Activated B cell treated with CpG ODN at 0.5 μM for 24 hours (primary cell): ENCODE measurements at places on chromosomes 2 and 18.

DNA sequence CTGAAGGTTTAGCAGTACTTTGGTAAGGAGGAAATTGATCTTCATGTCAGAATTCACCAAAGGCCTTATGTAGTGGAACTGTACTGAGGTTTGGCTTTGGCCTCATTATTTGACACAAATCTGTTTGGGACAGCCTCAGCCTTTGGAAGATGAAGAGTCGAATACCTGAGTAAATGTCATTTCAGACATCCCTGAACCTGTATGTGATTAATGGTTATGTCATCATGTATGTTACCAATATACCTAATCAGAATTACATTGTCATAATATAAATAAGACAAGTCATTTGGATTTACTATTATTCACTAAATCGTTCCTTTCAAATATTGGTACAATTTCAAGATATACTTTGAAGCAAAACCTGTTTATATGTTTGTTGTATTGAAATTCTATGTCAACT, 10.6 kb upstream of the ABCA12 start:
- DNase-seq: no peak

GRCh38 chr2:179974761-179975160, 32.3 kb downstream of the CWC22 start:
- DNase-seq: no peak

DNA sequence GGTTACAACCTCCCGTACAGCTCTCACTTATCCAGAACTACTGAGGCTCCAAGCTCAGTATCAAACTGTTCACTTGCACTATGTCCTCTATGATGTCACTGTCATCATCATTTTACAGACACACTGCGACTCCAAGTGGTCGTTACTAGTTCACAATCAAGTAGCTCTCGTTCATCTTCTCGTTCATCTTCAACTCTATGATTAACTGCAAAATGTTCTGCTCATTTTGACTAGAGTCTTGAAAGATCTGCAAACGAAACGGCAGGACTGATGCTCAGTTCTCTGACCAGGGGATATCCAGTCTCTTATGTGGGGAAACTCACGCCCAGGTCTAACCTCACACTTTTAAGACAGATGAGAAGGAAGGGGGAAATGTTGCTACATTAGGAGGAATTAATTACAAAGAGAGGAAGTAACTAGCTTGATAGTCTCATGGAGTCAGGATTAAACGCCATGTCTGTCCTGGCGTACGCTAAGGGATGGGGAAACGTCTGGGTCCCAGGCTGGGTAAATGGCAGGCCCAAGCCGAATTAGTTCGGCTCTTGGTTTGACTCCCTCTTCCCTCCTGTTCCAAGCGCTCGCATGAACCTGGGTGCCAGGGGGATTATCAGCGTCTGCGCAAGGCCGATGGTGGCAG, 794 bp upstream of the CHCHD5 start:
- no peak for DNase-seq

DNA sequence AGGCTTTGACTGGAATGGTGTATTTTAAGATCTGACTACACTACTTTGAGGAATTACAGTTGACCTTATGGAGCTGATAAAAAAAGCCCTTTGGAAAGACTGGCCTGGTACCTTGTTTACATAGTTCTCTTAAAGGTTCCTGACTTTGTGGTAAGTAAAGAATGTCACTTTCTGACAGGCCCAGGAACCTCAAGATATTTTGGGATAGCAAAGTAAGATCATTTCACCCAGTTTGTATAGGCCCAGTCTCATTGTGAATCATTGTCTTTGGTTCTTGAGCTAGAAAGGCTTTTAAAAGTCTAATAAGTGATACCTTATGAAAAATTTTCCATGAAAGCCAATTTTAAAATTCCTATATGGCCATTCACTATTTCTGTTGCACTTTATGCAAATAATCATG, 316.3 kb upstream of the LRRTM4 start:
- no peak for DNase-seq

DNA sequence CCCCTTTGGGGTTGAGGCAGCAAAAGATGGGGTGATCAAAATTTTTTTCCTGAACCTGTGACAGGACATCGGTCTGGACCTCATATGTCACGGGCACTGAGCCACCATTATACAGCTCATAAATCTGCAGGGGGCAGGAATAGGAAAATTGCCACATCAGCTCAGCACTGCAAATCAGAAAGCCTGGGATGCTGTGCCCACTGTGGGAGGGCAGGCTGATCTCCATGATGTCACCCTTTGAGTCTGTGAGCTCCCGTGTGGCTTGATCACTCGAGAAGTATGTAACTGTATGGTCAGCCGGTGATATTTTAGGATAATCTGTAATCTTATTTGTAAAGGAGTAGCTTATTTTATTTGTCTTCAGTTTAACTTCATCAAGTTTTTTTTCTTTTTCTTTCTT, 17.7 kb upstream of the CRYBA2 start:
- DNase-seq: no peak

- no peak for DNase-seq
Measured at GRCh38 chr2:205403244-205403825, 279.0 kb upstream of the NRP2 start.

GRCh38 chr18:48622911-48623431, 84.1 kb downstream of the CTIF start:
- DNase-seq: no peak

DNA sequence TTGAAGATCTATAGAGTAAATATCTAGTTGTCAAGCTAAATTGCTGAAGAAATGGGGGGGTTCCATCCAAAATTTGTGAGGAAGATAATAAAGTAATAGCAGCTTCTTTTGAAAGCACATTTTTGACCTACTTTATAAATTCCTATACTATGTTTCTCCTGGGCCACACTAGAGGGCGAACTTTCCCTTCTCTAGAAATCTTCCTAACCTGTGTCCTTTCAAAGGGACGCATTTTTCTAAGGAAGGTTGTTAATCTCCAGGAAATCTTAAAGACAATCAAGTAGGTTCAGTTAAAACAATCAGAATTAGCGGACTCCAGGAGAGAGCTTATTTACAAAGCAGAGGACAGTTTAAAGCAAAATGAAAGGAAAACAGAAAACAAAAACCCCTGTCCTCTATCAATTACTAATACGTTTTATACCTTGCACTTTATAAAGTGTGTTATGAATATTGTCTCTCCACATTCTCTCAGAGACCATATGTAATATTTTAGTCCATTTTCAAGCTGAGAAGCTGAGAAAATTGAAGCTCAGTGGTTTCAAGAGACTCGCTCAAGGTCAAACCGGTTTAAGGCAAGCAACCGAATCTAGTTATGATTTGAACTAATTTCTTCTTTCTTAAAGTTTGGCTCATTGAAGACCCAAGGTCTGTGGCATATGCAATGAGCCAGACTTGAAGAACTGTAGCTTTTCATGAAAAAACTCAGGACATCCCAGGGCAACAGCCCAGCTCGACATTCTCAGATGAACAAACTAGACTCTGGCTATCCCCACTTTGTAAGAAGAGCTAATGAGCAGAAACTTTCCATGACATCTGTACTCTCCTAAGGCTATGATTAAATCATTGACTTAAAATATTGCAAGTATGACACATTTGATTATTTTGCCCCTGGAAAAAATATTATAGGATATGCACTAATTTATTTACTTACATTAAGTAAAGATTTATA, 273.6 kb downstream of the PAX3 start:
- DNase-seq: no peak

GRCh38 chr18:79223431-79223830, 154.2 kb downstream of the ATP9B start:
- no peak for DNase-seq

DNA sequence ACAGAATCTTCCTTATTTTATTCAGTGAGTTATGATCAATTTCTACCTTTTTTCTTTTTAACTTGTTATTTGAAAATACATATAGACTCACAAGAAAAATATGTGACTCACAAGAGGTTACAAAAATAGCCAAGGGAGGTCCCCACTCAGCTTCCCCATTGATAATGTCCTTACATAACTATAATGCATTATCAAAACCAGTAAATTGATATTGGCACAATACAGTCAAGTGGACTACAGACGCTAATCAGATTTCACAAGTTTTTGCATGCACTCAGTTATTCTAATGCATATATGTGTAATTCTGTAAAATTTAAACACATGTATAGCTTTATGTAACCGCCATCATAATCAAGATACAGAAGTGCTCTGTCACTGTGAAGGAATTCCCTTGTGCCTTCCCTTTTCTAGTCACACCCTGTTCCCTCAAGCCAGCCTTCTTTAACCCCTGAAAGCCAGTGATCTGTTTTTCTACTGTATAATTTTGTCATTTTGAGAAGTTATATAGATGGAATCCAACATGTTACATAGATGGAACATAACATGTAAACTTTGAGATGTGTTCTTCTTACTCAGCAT, 118.4 kb downstream of the ALMS1 start:
- DNase-seq: no peak

GRCh38 chr2:26429779-26430578, 28.3 kb downstream of the DRC1 start:
- no peak for DNase-seq

GRCh38 chr2:1360144-1360543, 53.1 kb upstream of the TPO start:
- no peak for DNase-seq

DNA sequence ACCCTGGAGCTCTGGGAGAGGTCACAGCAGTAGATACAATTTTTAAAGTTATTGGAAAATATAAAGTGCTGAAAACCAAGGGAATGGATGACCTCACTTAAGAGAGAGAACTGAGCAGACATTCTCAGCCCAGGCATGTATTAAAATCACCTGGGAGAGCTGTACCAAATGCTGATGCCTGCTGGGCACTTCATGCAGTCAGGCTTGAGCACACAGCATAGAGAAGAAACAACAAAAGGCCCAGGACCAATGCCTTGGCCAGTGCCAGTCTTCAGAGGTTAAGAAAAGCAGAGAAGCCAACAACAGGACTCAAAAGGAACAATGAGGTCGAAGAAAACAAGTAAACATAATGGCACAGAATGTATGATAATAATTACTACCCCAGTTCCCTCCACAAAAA, 211.8 kb downstream of the L3MBTL4 start:
- no peak for DNase-seq

DNA sequence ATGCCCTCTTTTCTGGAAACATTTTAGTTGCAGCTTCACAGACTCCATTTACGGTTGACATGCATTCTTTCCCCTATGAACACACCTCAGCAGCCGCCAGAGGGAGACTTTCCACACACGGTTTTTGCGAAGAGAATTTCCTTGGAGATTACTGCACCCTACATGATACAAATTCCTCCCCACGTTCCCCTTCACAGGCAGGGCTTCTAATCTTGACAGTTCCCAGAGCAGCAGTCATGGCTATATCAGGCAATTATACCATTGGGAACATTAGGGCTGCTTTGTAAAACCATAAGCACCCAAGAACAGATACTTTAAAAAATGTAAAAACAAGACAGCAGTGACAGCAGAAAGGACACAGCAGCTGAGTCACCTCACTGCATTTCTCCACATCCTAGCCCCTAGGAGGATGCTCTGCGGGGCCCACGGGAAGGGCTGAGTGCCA, 253.8 kb downstream of the TGIF1 start:
- DNase-seq: no peak

DNA sequence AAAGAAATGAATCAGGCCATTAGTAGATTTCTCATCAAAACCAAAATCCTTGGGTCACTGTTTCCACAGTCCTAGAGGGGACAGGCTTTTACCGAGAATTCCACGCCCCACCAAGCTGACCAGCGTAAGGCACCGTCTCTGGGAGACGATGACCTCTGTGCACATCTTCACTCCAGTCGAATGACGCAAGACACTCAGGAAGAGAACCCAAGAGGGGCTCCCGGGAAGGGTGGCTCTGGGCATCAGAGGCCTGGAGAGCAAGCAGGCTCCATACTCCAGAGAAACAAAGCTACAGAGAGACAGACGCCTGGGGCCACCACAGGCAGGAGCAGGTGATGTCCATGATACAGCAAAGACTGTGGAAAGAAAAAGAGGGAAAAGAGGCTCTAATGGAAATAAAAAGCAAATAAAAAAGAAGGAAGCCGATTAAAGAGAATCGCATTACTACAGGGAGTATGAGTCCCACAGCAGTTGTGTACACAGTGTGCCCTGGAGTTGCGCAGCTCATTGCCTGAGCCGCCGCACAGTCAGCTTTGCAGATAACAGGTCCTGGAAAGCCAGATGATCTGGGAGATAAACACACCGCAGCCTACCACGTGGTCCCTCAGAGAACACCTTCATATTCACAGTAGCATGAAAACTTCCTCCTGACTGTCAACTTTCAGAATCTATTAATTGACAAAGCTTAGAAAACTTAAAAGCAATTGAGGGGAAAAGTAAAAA, 572.7 kb upstream of the SALL3 start:
- no peak for DNase-seq

GRCh38 chr2:32836933-32837332, 109.8 kb upstream of the LTBP1 start:
- no peak for DNase-seq

DNA sequence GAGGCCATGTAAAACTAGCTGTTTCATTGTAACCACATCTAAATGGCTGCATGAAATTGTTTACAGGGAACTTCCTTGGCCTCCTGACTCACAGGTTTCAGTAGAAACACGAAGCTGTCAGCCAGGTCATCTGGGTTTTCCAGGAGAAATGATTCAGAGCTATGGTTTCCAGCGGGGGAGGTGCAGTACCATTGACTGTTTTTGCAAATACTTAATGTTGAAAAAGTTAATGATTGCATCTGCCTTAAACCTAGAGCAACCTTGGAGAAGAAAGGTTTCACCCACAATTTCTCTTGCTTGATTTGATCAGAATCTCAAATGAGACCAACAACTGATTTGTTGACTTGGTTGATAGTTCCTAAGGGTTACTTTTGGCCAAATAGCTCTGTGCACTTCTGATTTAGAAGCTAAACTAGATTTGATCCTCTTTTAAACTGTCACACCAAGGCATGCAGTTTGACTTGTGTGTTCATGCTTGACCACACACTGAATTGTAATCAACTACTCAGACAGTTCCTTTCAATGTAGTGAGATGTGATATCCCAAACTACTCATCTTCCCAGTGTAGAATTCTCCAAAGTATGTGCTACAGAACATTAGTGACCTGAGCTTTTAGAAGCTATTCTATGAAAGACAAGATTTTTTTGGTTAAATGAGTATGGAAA, 193.5 kb upstream of the CHST9 start:
- DNase-seq: no peak

- DNase-seq: no peak
Measured at GRCh38 chr18:69985239-69985638, 37.6 kb upstream of the CD226 start.

- peak; percentile 47 for DNase-seq
Measured at GRCh38 chr2:68714866-68715265, 19.7 kb upstream of the ARHGAP25 start.

- DNase-seq: no peak
Measured at GRCh38 chr2:138503087-138503442, 1.5 kb downstream of the SPOPL start.

GRCh38 chr2:119179991-119180390, 21.4 kb upstream of the C1QL2 start:
- no peak for DNase-seq
